Aorta (tissue), 5 donors: ENCODE measurements at places on chromosomes 1 and 21.

DNA sequence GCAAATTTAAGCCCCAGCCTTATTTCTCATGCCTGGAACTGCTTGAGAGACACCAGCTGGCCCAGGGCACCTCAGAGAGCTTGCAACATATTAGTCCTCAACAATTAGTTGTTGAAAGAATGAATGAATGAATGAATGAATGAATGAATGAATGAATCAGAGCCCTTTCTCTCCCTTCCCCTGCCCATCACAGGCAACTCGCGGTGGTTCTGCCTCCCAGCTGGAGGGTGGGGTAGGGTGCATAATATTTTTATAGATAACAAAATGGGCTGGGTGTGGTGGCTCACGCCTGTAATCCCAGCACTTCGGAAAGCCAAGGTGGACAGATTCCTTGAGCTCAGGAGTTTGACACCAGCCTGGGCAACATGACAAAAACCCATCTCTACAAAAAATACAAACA, 110.1 kb downstream of the CCDC185 start:
- no peak for DNase-seq

- no peak for DNase-seq
These were observed 37.5 kb downstream of the XCL2 start for GRCh38 chr1:168506204-168506819.

GRCh38 chr1:94413311-94413710, 4.9 kb upstream of the ABCD3 start:
- no peak for DNase-seq

- DNase-seq: no peak
These were observed 26.4 kb downstream of the CAPN2 start for GRCh38 chr1:223738465-223739365.

DNA sequence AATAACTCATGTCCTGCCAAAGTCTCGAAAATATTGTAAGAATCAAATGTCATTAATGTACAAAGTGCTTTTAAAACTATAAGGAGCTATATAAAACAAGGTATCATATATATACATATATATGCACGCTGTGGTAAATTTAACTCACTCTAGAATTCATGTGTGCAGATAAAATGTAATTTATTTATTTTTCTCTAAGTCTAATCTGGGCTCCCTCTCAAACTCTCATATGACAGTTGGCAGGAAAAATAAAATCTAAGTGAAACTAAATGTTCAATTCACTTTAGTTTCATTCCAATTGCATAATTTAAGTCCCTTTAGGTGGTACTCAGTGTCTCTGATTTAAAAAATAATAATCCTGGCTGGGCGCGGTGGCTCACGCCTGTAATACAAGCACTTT, 372.0 kb upstream of the DAB1 start:
- DNase-seq: no peak

- no peak for DNase-seq
These were observed 22.0 kb downstream of the LGR6 start for GRCh38 chr1:202215472-202216130.

- DNase-seq: no peak
These were observed 26.5 kb downstream of the ERG start for GRCh38 chr21:38471766-38472165.

GRCh38 chr1:6282577-6283270, 21.8 kb upstream of the GPR153 start:
- no peak for DNase-seq

GRCh38 chr1:12488666-12489354, 129.2 kb downstream of the DHRS3 start:
- no peak for DNase-seq

- peak; percentile 53 for DNase-seq
These were observed 391 bp upstream of the KIAA1614 start for GRCh38 chr1:180912211-180912800.

DNA sequence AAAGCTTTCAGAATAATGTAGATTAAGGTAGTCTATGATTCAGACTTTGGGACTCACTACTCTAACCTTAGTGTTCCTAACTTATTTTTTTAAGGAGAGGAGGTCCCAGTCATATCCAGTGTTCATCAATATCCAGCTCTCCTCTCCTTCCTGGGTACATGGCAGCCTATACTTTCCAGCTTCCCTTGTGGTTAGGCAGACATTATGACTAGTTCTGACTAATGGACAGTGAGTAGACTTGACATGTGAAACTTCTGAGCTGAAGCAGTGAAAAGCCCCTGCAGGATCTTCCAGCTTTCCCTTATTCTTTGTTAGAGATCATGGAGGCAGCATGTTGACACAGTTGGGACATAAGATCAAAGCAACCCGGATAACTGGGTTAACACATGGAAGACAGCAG, 144.2 kb downstream of the PTPRU start:
- DNase-seq: no peak

DNA sequence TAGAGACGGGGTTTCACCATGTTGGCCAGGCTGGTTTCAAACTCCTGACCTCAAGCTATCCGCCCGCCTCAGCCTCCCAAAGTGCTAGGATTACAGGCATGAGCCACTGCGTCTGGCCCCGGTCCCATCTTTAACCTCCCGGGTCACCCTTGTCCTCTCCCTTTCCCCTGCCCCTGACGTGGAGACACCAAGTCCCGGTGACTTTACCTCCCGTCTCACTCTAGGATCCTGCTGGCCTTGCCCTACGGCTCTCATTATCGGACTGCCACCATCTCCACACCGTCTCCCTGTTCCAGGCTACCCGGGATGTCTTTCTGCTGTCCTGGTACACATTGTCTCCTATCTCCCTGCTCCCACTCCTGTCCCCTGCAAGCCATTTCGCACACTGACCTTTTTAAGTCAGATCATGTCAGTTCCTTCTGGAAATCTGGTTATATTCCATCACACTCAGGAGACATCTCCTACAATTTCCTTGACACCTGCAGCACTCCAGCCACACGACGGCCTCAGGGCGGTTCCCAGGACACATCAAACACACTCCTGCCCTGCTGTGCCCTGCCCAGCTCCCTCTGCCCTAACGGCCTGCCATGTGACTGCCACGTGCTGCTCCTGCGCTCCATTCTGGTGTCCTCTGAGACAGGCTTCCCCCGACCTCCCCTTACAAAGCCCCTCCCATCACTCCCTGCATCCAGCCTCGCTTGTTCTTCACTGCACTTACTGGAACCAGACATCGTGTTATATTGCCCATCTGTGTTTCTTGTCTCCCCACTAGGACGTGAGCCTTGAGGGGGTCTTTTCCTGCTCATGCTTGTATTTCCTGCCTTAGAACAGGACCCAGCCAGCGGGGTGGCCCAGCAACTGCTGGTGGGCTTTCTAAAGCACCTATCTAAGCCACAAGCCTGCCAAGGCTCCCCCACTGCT, 32.7 kb downstream of the TTC39A start:
- peak; percentile 46 for DNase-seq

DNA sequence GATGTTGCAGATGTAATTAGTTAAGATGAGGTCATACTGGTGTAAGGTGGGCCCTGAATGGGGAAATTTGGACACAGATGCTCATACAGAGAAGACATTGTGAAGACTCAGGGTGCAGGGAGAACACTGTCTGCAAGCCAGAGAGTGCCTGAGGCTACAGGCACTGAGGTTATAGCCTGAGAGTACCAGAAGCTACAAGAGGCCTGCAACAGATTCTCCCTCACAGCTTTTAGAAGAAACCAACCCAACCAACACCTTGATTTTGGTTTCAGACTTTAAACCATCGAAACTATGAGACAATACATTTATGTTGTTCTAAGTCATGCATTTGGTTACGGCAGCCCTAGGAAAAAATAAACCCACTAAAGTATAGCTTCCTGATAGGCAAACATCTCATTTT, 321.7 kb upstream of the USP25 start:
- DNase-seq: no peak

- DNase-seq: peak; percentile 59
These were observed 84.8 kb downstream of the DMRTB1 start for GRCh38 chr1:53543778-53544695.

- DNase-seq: no peak
These were observed 54.9 kb upstream of the ZBTB18 start for GRCh38 chr1:243996223-243996622.

- no peak for DNase-seq
These were observed 23.4 kb downstream of the OLFML3 start for GRCh38 chr1:114002492-114003239.

- no peak for DNase-seq
These were observed 621.4 kb downstream of the KIF26B start for GRCh38 chr1:245776139-245776538.

DNA sequence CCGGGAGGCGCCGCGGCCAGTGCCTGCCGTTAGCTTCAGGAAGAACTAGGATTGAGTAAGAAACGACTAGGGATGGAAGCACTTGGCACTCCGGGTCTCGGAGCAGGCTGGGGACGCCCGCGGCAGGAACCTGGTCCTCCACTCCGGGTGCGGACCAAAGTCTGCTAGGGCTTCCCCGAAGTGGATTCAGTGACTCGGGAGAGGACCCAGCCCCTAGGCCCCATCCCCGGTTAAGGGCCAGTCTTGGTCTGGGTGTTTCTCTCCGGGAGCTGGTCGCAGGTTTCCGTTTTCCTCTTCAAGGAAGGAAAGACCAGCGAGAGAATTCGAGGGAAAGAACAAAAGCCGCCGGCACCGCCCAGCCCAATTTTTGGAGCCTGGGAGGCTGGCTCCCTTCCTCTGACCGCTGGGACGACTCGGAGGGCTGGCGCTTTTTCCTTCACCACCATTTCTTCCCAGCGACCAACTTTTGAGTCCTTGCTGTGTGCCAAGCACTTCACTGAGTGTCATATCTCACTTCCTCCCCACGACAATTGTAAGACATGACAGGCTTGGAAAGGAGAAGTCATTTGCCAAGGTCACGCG, 16.8 kb upstream of the STMN1 start:
- peak; percentile 84 for DNase-seq

DNA sequence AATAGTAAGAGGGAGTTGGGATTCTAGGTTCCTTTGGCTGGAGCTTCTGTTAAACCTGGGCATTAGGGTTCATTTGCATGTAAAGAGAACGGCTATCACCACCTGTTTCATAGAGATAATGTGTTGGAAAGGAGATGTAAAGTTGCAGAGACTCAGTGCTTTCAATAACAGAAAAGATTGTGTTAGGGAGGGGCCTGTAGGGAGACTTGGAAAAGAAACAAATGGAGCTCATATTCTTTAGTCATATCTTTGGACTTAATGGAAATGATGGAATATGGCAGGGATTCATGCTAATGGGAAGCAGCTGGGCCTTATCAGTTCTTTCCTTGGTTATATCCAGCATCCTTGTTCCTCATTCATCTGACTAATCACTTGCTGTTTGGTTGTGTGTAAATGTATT, 144.9 kb downstream of the CD247 start:
- no peak for DNase-seq

DNA sequence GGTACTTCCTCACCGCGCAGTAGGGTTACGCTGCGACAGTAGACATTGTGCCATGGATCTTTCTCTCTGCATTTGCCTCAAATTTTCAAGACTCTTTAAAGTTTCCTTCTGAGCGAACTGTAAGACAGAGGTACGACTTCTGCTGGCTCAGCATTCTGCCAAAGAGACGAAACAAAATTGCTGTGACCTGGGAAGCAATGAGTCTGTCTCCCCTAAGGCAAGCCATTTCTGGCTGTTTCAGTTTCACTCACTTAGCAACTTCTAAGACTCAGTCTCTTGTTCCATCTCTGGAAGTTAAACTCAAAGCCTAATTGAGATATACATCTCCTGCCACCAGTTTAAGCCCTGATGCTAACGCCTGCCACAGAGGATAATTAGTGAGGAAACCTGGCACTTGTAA, 510.9 kb upstream of the DAB1 start:
- no peak for DNase-seq

GRCh38 chr21:33821503-33822322, 93.9 kb downstream of the ATP5PO start:
- no peak for DNase-seq

- DNase-seq: no peak
These were observed 73.0 kb upstream of the ABCD3 start for GRCh38 chr1:94345148-94345721.

DNA sequence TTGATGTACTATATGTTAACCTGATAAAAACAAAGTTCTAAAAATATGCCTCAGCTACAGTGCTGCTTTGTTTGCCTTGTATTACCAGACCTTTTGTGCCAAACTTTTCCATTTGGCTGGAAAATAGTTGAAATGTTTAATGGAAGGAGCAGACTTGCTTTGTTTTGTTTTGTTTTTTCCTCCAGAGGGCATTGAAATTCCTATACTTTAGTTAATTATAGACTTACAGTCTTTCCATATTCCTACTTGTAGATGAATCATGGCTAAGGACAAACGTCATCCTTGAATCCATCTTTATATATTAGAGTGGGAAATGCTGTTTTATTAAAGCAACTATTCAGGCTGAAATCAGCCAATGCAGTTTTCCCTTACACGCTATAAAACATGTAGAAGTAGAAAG, 6.7 kb downstream of the CAP1 start:
- no peak for DNase-seq

- DNase-seq: peak; percentile 84
These were observed 440.9 kb downstream of the PRDM2 start for GRCh38 chr1:14140831-14141401.

DNA sequence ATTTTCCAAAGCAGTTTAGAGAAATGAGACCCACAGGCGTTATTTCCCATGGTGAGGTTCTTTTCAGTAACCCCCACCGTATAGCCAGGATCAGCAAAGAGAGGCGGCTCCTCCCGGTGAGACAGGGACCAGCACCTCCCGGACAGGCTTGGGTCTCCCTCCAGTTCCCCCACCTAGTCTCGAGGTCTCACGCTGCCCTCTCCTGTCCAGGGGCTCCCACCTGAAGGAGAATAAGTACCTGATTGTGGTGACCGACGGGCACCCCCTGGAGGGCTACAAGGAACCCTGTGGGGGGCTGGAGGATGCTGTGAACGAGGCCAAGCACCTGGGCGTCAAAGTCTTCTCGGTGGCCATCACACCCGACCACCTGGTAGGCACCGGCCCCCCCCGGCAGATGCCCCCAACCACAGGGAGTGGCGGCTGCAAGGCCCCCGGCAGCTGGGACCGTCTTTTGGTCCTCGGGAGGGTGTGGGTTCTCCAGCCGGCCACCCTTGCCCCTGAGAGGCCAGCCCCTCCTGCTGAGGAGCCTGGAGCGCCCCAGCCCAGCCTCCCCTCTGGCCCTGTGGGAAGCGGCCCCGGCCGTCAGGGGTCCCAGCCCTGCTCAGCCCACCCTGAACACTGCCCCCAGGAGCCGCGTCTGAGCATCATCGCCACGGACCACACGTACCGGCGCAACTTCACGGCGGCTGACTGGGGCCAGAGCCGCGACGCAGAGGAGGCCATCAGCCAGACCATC, 4.9 kb downstream of the COL6A1 start:
- DNase-seq: peak; percentile 43

DNA sequence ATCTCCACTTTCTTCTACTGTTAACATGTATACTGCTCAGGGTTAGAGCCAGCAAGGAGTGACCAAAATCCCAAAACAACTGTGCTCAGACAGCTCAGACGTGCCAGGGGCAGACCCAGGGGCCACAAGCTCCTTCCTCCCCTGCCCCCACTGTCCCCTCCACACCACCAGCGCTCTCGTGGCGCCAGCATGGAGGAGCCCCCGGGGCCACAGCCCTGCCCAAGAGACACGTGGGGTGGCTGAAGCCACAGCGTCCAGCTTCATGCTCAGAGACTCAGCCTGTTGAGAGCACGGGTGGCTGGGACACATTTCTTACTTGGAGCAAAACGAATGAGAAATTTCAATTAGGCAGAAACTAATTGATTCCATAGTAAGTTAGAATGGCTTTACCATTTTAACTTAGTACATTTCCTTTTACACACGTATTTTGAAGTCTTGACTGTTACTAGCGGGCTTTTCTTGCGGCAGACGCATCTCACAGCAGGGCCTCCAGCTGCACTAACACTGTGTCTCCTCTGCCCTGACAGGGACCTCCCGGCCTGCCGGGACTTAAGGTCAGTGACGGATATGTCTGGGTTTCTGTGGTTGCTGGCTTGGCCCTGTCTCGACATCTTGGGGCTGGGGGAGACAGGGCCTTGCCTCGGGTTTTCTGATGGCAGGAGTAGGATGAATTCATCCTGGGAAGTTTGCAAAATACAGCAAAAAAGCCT, 54.2 kb downstream of the SLC19A1 start:
- no peak for DNase-seq
